ENCODE measurements at places on chromosomes 1 and 21.

GRCh38 chr1:118028267-118028666 is 98.7 kb downstream of the WDR3 start:
- DNase-seq = no peak

- DNase-seq = no peak
These were observed 71.4 kb upstream of the KCNJ6 start for GRCh38 chr21:37987668-37988067.

DNA sequence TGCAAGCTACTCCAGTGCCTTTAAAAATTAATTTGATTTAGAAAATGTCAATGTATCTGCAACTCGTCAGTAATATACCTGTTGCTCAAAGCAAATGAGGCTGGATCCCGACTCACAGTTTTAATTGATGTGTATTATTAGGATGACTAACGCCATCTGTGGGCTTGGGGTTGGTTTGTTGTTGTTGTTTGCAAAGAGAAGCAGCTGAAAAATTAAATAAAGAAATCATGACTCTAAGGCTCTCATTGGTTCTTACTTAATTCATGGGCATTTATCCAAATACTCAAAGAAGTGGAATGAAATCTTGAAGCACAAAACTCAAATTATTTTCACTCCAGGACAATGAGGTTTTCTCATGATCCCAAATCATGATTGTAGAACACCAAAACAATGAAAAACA is 46.4 kb downstream of the SEC16B start:
- no peak for DNase-seq

DNA sequence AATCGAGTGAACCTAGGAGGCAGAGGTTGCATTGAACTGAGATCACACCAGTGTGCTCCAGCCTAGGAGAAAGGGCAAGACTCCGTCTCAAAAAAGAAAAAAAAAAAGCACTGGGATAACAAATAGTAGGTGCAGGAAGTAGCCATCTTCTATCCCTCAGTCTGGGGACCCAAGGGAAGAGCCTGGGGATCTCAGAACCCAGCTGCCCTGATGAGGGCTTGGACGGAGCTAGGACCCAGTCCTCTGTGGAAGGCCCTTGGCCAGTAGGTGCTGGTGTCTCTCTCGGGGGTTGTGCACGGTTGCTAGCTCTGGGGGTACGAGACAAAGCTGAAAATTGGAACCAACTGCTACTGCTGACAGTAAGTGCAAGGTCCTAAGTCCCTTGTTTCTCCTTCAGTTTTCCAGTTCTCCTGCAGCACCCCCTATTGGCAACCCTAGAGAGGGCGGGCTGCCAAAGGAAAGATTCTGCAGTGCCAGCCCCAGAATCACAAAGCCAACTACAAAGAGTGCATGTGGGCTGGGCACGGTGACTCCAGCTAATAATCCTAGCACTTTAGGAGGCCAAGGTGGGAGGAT is 57.6 kb upstream of the KIF1B start:
- DNase-seq = no peak

All from activated CD8-positive, alpha-beta memory T cell treated with anti-CD3 and anti-CD28 coated beads for 4 hours (primary cell).